ENCODE measurements at places on chromosomes 7 and 10. TPM values are rescaled to one million over a fixed set of nuclear protein-coding genes. Genes with fewer than 3 reads are reported as not detected.

OR9A2 gene
- not detected for total RNA-seq

MSRB2 gene
- 10.1 TPM for total RNA-seq

IFIT2 gene
- 1.2 TPM for total RNA-seq

GTF2IRD1 gene
- 27.3 TPM for total RNA-seq

LGI1 gene
- 0.32 TPM for total RNA-seq

PSMA2 gene
- total RNA-seq: 102 TPM

CYP2C18 gene
- total RNA-seq: not detected

GPR22 gene
- 4.0 TPM for total RNA-seq

PIK3AP1 gene
- 1.3 TPM for total RNA-seq

DOCK1 gene
- total RNA-seq: 30.1 TPM

ADRA2A gene
- not detected for total RNA-seq

SUV39H2 gene
- 16.3 TPM for total RNA-seq

TUBB8 gene
- not detected for total RNA-seq

ARHGEF35 gene
- 0.84 TPM for total RNA-seq

MRPS17 gene
- 9.8 TPM for total RNA-seq

LDB3 gene
- 0.17 TPM for total RNA-seq

MRLN gene
- not detected for total RNA-seq

DYNC1I1 gene
- total RNA-seq: not detected

TAS2R5 gene
- total RNA-seq: 0.50 TPM

CACNB2 gene
- total RNA-seq: 2.5 TPM

WNT16 gene
- not detected for total RNA-seq

ABCC2 gene
- 191 TPM for total RNA-seq

FAM24A gene
- total RNA-seq: not detected

GPR26 gene
- total RNA-seq: not detected

IKZF1 gene
- total RNA-seq: not detected

NPSR1 gene
- total RNA-seq: not detected

LRIT1 gene
- total RNA-seq: not detected

VGF gene
- total RNA-seq: 15.4 TPM

TET1 gene
- total RNA-seq: 2.8 TPM

NUTM2A gene
- total RNA-seq: 0.26 TPM

MYH16 gene
- not detected for total RNA-seq

FAM131B gene
- total RNA-seq: 0.06 TPM
